ENCODE measurements at places on chromosomes 2 and 18.
A peak's percentile ranks its signal among the peaks of the same experiment; 100 is the strongest.

DNA sequence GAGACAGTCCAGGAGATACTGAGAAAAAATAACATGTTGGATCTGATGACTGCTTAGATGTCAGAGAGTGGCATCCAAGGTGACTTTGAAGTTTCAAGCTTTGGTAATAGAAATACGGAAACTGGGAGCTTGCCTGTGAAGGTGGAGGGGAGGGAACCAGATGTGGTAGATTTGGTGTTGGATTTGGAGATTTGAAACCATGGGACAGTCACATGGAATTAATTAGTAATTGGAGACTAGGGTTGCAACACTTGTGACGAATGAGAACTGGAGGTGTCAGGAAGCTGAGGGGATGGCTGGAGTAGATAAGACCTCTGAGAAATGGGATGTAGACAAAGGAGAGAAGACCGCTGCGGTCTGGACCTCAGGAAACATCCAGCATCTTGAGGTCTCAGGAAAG lies 46.7 kb downstream of the RPL37A start:
- no peak for DNase-seq

- DNase-seq, result peak; percentile 25
Measured at GRCh38 chr2:100286318-100286717, 36.0 kb downstream of the LONRF2 start.

DNA sequence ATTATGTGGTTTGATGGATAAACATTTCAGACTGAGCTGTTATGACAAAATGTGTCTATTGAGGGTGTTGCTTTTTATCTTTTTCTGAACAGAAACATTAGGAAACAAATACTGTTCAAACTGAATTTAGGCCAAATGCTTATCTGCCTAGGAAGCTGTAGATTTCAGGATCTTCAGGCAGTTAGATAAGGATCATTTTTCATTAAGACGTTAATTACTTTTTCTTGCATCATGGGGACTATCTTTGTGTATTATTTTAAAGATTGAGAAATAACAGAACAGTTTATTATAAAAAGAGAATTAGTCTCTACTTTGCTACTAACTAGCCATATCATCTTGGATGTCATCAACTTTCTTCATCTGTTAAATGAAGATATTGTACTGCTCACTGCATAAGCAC lies 107.5 kb downstream of the TTC27 start:
- no peak for DNase-seq

DNA sequence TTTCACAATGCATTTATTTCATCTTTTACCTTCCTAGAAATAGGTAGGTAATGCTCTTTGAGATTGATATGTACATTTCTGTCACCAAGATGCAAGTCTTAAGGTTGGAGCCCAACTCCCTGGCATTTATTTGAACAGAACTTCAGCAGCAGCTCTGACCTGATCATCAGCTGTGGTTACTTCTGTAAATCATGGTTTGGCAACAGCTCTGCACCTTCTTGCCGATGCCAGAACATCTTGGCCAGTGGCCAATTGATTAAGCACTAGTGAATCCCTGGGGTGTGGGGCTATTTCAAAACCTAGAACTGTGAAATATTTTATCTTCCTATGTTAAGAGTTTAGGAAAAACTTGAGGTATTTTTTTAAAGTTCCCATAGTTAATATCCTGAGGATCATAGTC lies 124.8 kb upstream of the NYAP2 start:
- no peak for DNase-seq

DNA sequence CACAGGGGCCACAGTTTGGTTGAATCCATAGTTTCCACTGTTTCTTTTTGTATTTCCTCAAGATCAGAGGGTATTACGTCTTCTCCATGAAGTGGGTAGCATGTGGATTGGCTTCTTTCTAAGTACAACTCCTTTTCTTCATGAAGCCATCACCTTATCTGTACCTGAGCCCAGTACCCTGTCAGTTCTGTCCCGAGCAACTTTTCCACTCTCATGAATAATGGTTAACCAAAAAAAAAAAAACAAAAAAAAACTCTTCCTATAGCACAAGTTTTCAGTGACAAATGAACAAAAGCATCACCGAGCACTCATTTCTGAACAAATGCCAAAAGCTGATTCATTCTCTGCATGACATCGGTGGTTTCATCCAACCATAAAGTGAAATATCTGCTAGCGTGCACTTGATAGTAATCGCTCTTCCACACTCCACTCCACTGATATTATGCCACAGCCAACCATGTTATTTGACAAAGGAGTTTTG lies 53.0 kb upstream of the CCDC150 start:
- DNase-seq, result peak; percentile 91

Measured in A172 (cell line).